ENCODE measurements at places on chromosomes 5 and 9. TPM values are rescaled to one million over a fixed set of nuclear protein-coding genes. Genes with fewer than 3 reads are reported as not detected.
A peak's percentile ranks its signal among the peaks of the same experiment; 100 is the strongest.

DNA sequence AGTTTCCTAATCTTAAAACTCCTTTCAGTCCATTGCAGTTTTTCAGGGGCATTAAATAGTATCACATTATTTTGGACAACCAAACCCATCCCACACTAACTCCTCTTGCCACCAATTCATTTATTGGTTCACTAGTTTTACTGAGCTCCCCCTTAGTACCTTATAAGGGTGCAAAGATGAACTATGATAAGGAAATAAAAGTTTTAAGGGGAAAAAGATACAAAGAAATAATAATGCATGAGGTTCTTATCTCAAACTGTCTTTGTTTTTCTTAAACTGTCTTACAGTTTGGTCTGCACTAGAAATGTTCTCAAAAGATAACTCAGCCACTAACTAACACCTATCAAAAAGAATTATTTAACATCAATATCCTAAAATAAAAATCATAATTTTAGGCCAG lies 8.4 kb downstream of the SCAI start:
- DNase-seq: no peak
- peaks cover 3% of the 10 kb centered on the region for H3K4me1 ChIP-seq
- H3K4me3 ChIP-seq: no peak overlapping the region

DNA sequence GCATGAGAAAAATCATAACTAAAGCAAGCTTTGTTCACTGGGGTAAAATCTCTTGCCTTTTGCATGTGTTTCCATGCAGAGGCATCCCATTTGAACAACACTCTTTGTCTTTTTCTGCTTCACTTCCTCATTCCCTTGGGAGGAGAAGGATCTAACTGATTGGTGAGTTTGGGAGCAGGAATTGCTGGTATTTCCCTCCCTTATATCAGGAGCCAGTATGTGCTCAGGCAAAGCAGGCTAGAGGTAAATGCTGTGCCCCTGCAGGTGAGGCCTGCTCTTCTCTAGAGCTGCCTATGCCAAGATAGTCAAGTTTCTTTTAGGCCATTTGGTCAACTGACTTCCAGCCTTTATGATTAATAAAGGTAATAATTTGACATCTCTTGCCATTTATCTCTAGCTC lies 179.9 kb downstream of the COX7C start:
- no peaks in the 10 kb centered on the region for H3K4me1 ChIP-seq
- H3K27me3 ChIP-seq: no peaks in the 10 kb centered on the region
- no peak overlapping the region for H3K4me3 ChIP-seq
- no peak for DNase-seq
- H3K36me3 ChIP-seq: no peaks in the 10 kb centered on the region

- no peaks in the 10 kb centered on the region for H3K36me3 ChIP-seq
- H3K27me3 ChIP-seq: no peaks in the 10 kb centered on the region
- no peak overlapping the region for H3K4me3 ChIP-seq
- no peak overlapping the region for H3K27ac ChIP-seq
- DNase-seq: peak; percentile 64
These were observed 70.0 kb upstream of the KLF9 start for GRCh38 chr9:70484232-70485130.

GRCh38 chr5:149367249-149367971 lies 9.6 kb downstream of the PCYOX1L start:
- H3K4me3 ChIP-seq: no peak overlapping the region
- H3K27me3 ChIP-seq: no peaks in the 10 kb centered on the region
- peak; percentile 18 for DNase-seq

- peak overlapping the region; percentile 4 for H3K27ac ChIP-seq
- H3K4me3 ChIP-seq: no peak overlapping the region
- peaks cover 8% of the 10 kb centered on the region for H3K4me1 ChIP-seq
- no peaks in the 10 kb centered on the region for H3K27me3 ChIP-seq
- DNase-seq: peak; percentile 56
These were observed 140.5 kb upstream of the TARS1 start for GRCh38 chr5:33300209-33300742.

DNA sequence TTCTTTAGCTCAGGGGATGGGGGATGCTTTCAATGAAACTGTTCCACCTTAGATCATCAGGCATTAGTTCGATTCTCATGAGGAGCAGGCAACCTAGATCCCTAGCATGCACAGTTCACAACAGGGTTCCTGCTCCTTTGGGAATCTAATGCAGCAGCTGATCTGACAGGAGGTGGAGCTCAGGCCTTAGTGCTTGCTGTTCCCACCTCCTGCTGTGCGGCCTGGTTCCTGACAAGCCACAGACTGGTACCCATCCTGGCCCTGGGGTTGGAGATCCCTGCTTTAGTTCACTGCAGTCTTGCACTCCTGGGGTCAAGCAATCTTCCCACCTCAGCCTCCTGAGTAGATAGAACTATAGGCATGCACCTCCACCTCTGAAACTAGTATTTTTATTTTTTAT lies 1369.8 kb upstream of the NUDT12 start:
- H3K4me1 ChIP-seq: no peaks in the 10 kb centered on the region
- H3K27me3 ChIP-seq: no peaks in the 10 kb centered on the region
- H3K36me3 ChIP-seq: no peaks in the 10 kb centered on the region
- no peak overlapping the region for H3K4me3 ChIP-seq

The TAS2R1 gene
- not detected for total RNA-seq

DNA sequence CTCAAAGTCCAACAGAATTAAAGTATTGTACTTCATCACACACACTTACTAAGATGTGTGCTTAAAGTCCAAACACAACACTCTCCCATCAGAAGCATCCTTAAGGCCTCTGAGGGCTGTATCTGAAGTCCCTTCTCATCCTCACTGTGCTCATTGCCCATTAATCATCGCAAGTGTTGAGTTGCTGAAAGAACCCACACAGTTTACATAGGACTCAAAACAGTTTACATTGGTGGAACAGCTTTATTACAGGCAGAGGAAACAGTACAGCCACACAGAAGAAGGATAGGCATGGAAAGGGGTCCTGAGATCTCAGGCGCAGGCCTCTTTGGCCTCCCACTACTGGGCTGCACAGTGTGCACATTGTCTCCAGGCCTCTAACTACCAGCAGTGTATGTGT lies 113.4 kb downstream of the CMYA5 start:
- no peak overlapping the region for H3K4me3 ChIP-seq
- DNase-seq: no peak
- no peak overlapping the region for H3K27ac ChIP-seq
- H3K36me3 ChIP-seq: no peaks in the 10 kb centered on the region
- no peaks in the 10 kb centered on the region for H3K27me3 ChIP-seq

- H3K36me3 ChIP-seq: peaks cover 3% of the 10 kb centered on the region
- peaks cover 18% of the 10 kb centered on the region for H3K4me1 ChIP-seq
- no peak overlapping the region for H3K27ac ChIP-seq
- DNase-seq: no peak
These were observed 17.7 kb downstream of the NINJ1 start for GRCh38 chr9:93116072-93116961.

DNA sequence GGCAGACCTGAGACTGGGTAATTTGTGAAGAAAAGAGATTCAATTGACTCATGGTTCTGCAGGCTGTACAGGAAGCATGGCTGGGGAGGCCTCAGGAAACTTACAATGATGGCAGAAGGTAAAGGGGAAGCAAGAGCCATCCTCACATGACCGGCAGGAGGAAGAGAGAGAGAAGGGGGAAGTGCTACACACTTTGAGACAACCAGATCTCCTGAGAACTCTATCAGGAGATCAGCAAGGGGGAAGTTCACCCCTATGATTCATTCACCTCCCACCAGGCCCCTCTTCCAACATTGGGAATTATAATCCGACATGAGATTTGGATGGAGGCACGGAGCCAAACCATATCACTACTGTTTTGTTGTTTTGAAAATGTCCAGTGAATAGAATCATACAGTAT lies 110.2 kb downstream of the DAPK1 start:
- no peaks in the 10 kb centered on the region for H3K27me3 ChIP-seq
- no peaks in the 10 kb centered on the region for H3K36me3 ChIP-seq
- H3K27ac ChIP-seq: peak overlapping the region; percentile 71
- no peak overlapping the region for H3K4me3 ChIP-seq
- DNase-seq: no peak

The MARCOL gene
- total RNA-seq: not detected

- H3K4me3 ChIP-seq: no peak overlapping the region
- H3K36me3 ChIP-seq: no peaks in the 10 kb centered on the region
- peaks cover 39% of the 10 kb centered on the region for H3K4me1 ChIP-seq
- no peaks in the 10 kb centered on the region for H3K27me3 ChIP-seq
- no peak for DNase-seq
These were observed 89.4 kb downstream of the SH3TC2 start for GRCh38 chr5:148973455-148973854.

DNA sequence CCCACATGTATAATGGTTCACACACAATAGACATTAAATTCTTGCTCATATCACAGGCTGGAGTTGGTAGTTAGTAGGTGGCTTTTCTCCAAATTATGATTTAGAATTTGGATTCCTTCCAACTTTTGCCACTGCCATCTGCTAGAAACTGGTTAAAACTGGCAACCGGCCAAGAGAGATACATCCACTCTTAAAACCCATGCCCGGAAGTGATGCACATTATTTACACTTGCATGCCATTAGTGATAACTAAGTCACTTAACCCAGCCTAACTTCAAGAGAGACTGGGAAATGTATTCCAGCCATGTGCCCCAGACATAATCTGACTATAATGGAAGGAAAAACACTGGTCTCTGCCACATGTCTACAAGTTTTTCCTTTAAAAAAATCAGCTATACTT lies 395.7 kb upstream of the SEMA6A start:
- H3K27ac ChIP-seq: no peak overlapping the region
- no peaks in the 10 kb centered on the region for H3K27me3 ChIP-seq
- no peak overlapping the region for H3K4me3 ChIP-seq

GRCh38 chr5:53237876-53238275 lies 128.3 kb upstream of the MOCS2 start:
- H3K27me3 ChIP-seq: no peaks in the 10 kb centered on the region
- H3K36me3 ChIP-seq: no peaks in the 10 kb centered on the region
- H3K4me1 ChIP-seq: no peaks in the 10 kb centered on the region
- no peak for DNase-seq
- no peak overlapping the region for H3K4me3 ChIP-seq
- H3K27ac ChIP-seq: no peak overlapping the region

The TNIP1 gene
- total RNA-seq: 119 TPM

- H3K4me3 ChIP-seq: no peak overlapping the region
- no peaks in the 10 kb centered on the region for H3K36me3 ChIP-seq
- DNase-seq: no peak
- H3K27me3 ChIP-seq: peaks cover 27% of the 10 kb centered on the region
These were observed 66.8 kb upstream of the RNF130 start for GRCh38 chr5:180138214-180138975.

DNA sequence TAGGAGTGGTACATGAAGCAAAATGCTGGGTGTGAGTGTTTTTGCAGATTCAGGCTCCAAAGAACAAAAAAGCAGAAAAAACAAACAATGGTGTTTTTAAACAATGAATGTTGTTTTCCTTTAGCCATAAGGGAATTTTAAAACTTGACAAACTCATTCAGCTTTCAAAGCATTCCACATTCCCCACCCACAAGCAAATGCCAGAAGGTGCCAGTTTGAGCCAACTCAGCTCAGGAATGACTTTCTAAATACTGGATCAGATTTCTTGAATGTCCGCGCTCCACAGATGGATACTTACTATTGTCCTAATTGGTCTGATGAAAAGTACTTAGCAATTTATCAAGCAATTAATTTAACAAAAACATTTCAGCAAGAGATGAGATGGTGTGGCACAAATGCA lies 12.9 kb upstream of the MOB3B start:
- no peak overlapping the region for H3K4me3 ChIP-seq
- H3K27ac ChIP-seq: no peak overlapping the region
- no peaks in the 10 kb centered on the region for H3K4me1 ChIP-seq
- H3K27me3 ChIP-seq: no peaks in the 10 kb centered on the region
- no peaks in the 10 kb centered on the region for H3K36me3 ChIP-seq

The GRM6 gene
- total RNA-seq: not detected

GRCh38 chr9:137163805-137164204 lies 6.0 kb downstream of the LRRC26 start:
- H3K4me3 ChIP-seq: no peak overlapping the region
- no peak for DNase-seq
- H3K4me1 ChIP-seq: peaks cover 4% of the 10 kb centered on the region
- peaks cover 34% of the 10 kb centered on the region for H3K27me3 ChIP-seq
- no peaks in the 10 kb centered on the region for H3K36me3 ChIP-seq

The PCDHA9 gene
- total RNA-seq: 1.1 TPM

The PCDHB7 gene
- 1.0 TPM for total RNA-seq

The GABBR2 gene
- 2.2 TPM for total RNA-seq

The OTP gene
- 0.17 TPM for total RNA-seq

The CHD1 gene
- 38.6 TPM for total RNA-seq

The CLTB gene
- 117 TPM for total RNA-seq

DNA sequence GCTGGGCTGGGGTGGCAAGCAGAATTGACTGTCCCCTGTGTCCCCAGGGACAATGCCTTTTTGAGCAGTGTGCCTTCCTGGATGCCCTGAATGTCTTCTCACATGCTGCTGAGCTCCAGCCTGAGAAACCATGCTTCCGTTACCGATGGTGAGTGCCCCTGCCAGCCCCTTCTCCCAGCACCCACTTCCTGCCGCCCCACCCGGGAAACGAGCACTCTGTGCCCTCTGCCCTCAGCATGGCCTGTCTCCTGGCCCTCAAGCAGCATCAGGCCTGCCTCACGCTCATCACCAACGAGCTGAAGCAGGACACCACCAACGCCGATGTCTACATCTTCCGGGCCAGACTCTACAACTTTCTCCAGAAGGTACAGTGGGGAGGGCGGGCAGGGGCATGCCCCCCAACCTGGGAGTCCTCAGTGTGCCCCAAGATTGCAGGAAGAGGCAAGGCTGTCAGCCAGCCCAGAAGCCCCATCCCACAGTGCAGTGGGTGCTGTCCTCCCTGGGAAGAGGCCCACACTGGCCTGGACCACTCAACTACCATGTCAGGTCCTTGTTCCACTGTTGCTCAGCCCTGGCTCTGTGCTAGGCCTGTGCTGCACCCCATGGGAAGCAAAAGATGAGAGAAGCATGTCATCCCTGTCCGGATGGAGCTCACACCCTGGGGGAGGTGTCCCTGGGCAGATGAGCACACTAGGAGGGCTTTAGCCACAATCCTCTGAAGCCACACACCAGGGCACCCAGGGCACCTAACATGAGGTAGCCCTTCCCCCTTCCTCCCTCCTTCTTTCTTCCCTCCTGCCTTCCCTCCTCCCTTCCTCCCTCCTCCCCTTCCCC lies 4.4 kb downstream of the TTC16 start:
- no peak overlapping the region for H3K27ac ChIP-seq
- H3K27me3 ChIP-seq: no peaks in the 10 kb centered on the region
- H3K4me3 ChIP-seq: no peak overlapping the region
- peaks cover 25% of the 10 kb centered on the region for H3K4me1 ChIP-seq
- no peaks in the 10 kb centered on the region for H3K36me3 ChIP-seq

- DNase-seq: no peak
- H3K27me3 ChIP-seq: no peaks in the 10 kb centered on the region
- H3K4me3 ChIP-seq: no peak overlapping the region
- peaks cover 7% of the 10 kb centered on the region for H3K4me1 ChIP-seq
- H3K27ac ChIP-seq: no peak overlapping the region
These were observed 525.8 kb downstream of the CTNND2 start for GRCh38 chr5:11378461-11378860.
